ENCODE measurements at places on chromosomes 2 and 18. TPM values are rescaled to one million over a fixed set of nuclear protein-coding genes. Genes with fewer than 3 reads are reported as not detected.

DNA sequence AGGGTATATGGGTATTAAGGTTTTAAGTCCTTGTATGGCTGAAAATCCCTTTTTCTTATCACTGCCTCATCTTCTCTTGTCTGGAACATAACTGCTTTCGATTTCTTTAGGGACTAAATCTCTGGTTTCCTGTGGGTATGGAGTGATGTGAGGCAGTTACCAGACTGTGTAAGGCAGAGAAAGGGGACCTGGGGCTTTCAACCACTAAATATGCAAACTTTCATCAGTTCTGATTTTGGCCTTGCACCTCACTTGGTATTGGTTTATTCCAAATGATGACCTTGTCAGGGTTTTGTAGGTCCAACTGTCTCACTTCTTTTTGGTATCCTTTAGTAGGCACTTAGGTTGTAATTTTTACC, 9.3 kb downstream of the MAP4K4 start:
- DNase-seq = no peak

GRCh38 chr2:68594674-68595492, 48.5 kb upstream of the PROKR1 start:
- DNase-seq = no peak

The INPP5D gene
- 5.1 TPM for total RNA-seq

The ABI2 gene
- 54.2 TPM for total RNA-seq

DNA sequence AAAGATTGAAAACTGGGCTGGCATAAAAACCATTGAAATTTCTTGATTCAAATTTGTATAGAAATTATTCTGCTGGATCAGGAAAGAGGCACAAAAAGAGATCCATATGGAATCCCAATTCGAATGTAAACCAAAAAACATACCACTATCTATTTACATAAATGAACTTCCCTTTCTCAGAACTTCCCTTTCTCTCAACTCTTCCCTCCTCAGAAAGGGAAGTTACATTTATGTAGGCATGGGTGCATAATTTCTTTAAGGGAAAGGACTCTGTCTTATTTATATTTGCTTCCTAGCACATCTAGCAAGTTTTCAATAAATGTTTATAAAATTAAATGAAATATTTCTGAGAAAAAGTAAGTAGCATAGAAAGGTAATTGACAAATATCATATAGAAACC, 398.1 kb upstream of the ATP5MC3 start:
- DNase-seq = no peak

The GAL3ST2 gene
- total RNA-seq = not detected

The APLF gene
- total RNA-seq = 0.37 TPM

GRCh38 chr18:28485918-28486317, 309.0 kb upstream of the CDH2 start:
- DNase-seq = no peak

- DNase-seq = no peak
Observed at GRCh38 chr2:175309799-175310198, 128.3 kb upstream of the ATP5MC3 start.

DNA sequence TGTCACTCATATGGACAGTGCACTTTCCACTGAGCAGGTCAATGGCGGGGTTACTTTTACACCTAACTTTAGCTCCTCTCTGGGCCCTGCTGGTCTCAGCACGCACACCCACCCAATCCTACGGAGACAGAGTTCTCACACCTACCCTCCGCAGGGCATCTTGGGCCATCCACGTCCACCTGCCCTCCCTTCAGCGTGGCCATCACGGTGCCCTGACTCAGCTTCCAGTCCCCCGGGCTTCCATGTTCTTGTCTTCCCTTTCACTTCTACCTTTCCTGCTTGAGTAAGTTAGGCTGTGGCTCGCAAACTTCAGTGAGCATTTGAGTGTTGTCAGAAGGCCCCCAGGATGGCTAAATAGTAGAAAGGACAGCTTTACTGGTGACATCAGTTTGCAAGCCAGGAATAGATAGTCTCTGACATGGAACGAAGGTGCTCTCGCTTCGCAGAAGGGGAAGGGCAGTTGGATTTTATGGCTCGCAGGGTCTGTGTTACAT, 232.4 kb downstream of the SEPTIN10 start:
- DNase-seq = no peak

DNA sequence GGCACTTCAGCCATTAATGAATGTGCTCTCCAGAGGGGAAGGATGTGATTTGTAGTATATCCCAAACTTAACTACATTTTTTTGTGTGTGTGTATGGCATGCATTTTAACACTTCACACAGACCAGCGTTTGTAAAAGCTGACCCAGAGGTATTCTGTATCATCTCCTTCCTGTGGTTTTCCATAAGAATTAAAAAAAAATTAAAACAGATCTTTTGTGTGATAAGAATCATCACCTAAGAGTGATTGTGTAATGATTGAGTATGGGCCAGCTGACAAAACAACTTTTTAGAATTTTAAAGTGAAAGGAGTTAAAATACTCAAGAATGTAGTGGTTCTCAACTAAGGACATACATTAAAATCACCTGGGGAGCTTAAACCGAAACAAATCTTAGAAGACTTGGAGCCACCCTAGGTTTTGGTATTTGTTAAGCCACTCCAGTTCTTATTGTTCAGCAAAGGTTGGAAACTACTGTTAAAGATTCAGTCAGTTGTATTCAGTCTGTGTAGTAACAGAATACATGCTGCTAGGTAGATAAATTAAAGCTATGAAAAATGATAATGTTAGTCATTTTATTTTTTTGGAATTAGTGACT, 120.1 kb downstream of the HAUS1 start:
- no peak for DNase-seq

GRCh38 chr2:45825001-45825651, 173.7 kb downstream of the PRKCE start:
- no peak for DNase-seq

GRCh38 chr2:133952420-133952819, 301.5 kb upstream of the MGAT5 start:
- no peak for DNase-seq

The FTCDNL1 gene
- not detected for total RNA-seq

The NOL4 gene
- total RNA-seq = not detected

DNA sequence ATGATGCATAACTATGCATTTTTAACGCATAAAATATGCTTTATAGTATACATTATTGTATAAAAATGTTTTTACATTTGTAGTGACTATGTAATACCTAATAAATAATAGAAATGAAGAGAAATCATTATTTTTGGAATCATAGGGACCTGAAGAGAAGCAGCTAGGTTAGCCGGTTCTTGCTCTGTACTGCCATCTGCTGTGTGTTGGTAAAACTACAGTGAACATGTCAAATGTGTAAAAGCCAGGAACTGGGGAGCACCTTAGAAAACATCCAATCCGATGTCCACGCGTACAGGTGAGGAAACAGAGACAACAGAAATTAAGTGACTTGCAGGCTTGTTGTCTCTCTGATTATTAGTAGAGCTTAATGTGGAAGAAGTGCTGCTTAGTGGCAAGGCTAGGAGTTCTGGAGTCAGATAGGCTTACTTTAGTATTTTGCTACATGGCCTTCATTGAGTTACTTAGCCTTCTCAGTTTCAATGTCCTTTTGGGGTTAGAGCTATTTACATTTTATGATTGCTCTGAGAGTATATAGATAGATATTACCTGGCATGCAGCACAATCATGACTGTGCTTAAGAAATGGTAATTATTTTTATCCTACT, 386.5 kb downstream of the DLGAP1 start:
- DNase-seq = peak; percentile 78

DNA sequence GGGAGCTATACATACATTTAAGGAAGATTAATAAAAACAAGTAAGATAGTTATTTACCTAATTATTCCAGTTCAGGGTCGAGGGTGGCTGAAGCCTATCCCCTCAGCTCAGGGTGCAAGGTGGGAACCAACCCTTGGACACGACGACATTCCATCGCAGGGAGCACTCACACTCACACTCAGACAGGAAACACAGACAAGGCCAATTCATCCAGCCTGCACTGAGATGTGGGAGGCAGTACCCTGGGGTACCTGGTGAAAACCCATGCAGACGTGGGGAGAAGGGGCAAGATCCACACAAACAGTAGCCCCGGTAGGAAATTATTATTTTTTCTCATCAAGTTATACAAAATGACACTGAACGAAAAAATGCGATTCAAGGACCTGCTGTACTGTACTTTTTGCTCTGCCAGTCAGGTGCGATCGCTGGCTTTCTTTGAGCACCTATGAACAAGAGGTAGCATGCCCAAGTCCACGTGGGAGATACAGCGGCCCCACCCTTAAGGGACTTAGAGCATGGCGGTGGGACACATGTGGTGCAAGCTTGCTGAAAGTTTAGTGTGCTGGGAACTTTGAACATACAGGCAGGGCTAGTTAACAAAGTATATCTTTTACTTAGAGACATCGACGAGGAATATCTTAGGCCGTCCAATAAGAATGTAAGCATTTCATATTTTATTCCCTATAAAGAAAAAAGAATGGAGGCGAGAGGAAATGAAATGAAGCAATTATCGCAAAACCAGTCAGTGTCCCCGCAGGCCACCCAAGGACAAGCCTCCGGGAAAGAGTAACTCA, 624 bp downstream of the METTL8 start:
- peak; percentile 36 for DNase-seq

The DSG4 gene
- not detected for total RNA-seq

The SLC30A3 gene
- total RNA-seq = 2.6 TPM

DNA sequence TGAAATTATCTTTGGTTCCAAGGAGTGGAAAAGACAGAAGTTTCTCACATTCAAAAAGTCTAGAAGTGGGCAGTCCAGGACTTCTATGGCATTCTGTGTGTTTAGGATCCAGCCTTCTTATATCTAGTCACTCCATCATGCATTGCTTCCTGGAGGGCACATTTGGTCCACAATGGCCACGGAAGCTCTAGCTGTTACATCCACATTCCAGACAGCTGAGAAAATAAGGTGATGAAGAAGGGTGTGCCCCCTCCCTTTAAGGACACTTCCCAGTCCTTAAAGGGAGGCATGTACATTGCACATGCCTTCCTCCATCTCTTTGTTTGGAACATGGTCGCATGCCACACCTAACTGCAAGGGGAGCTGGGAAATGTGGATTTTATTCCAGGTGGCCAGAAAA, 59.9 kb upstream of the BZW1 start:
- DNase-seq = no peak

DNA sequence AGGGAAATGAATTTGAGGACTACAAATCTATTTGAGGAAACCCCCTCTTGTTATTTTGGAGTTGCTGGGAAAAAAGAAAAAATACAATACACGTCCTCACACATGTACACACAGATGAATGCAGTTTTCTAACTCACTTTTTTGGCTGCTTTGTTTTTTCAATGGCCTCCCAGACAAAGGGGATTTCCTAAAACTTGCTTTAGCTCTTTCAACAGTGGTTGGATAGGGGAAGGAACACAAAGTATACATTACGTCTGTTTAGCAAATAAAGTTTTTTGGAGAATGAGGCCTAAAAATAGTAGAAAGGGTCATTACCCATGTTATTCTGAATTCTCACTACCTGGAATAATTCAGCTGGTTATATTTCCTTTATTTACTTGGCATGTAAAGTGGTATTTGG, 125.3 kb upstream of the ITGB6 start:
- DNase-seq = no peak

GRCh38 chr2:239244625-239245024, 156.2 kb downstream of the HDAC4 start:
- no peak for DNase-seq

GRCh38 chr18:3623769-3624545, 174.0 kb downstream of the TGIF1 start:
- DNase-seq = peak; percentile 80

The CAVIN2 gene
- total RNA-seq = 3.2 TPM

Data from G401 (cell line).